OCI-LY7 (cell line): ENCODE measurements at places on chromosomes 13 and 19. TPM values are rescaled to one million over a fixed set of nuclear protein-coding genes. Genes with fewer than 3 reads are reported as not detected.
A peak's percentile ranks its signal among the peaks of the same experiment; 100 is the strongest.

GRCh38 chr19:34314437-34315313 lies 50.3 kb upstream of the GPI start:
- peak; percentile 82 for DNase-seq

DNA sequence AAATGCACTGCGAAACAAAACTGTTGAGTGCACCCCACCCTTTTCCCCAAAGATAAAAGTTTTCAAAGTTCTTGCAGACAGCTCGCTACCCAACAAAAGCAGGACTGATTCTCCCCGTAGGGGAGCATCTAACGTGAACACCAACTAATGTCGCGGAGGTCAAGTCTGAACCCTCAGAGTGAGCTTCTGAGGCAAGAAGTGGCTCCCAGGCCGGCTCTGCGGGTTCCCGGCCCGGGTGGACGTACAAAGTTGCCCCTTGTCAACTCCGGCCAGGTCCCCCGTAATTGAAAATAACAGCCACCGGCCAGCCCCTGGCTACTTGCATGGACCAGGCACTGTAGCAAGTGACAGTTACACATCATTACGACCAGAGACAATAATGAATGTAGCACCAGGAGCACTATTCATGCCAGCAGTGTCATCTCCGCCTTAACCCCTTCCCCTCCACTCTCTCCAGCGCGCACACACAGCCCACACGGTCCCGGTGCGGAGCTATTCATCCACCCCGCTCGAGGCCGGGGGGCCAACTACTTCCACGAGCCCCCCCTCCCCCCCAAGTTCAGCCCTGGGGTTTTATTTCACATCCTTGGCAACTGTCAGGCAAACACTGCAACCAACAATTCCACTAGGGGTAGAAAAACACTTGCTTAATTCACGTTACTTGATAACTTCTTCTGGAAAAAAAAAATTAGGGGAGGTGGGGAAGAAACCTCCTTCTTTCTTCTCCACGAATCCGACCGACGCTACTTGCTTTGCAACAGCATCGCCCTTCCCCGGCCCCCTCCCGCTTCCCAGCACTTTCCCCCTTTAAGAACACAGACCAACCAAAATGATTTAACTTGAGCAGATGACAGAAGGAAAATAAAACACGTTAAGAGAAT lies 1.2 kb downstream of the KLF12 start:
- peak; percentile 67 for DNase-seq

The N4BP2L2 gene
- 76.3 and 81.2 TPM in 2 replicates for total RNA-seq

The SIGLEC8 gene
- not detected in 2 replicates for total RNA-seq

GRCh38 chr13:27500806-27501534 lies 50.6 kb upstream of the MTIF3 start:
- DNase-seq: no peak

The ZNF44 gene
- 10.6 and 12.5 TPM in 2 replicates for total RNA-seq

DNA sequence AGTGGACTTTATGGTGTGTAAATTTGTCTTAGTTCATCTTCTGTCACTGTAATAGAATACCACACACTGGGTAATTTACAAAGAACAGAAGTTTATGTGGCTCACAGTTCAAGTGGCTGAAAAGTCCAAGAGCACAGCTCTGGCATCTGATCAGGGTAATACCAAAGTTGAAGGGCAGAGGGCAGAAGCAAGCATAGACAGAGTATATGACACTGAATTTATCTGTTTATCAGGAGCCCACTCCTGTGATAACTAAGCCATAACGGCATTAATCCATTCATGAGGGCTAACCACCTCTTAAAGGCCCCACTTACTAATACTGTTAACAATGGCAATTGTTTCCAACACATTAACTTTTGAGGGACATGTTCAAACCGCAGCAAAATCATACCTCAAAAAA lies 4.0 kb upstream of the RFXAP start:
- DNase-seq: peak; percentile 45

The KCNRG gene
- not detected in 2 replicates for total RNA-seq

DNA sequence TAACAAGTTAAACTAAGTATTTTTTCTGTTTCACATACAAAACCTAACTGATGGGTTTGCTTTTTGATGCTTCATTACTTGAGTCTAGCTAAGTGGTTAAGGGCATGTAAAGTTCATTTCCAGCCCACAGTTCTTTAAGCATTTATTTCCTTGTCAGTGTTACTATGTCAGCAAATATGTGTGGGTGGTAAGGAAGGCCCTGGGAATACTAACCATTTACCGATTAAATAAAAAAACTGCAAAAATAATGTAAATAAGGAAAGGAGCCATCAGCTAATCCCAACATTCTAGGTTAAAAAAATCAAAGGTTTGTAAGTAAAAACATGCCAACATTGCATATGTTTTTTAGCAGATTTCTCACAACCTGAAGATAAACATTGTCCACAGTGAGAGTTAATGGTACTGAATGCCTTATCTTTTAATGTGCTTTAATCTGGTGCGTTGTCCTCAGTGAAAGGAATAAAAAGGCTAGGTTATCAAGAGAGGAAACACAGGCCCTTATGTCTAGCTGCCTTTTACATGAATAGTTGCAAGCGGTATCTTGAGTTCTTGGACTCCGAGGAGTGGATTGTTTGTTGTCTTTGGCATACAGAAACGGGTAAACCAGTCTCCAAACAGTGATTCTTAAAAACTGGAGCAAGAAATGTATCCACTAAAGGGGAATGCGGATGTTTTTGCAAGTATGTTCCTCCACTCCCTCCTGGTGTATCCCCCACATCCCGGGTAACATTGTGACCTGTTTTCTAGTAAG lies 949.6 kb upstream of the SLC10A2 start:
- no peak for DNase-seq

The MEIS3 gene
- 0.79 and 1.3 TPM in 2 replicates for total RNA-seq

GRCh38 chr19:33278403-33279269 lies 23.7 kb downstream of the CEBPA start:
- no peak for DNase-seq

- DNase-seq: no peak
Measured at GRCh38 chr19:1220976-1221903, 15.7 kb downstream of the STK11 start.

The POSTN gene
- not detected in 2 replicates for total RNA-seq
